H9 (cell line): ENCODE measurements at places on chromosomes 1 and 21. TPM values are rescaled to one million over a fixed set of nuclear protein-coding genes. Genes with fewer than 3 reads are reported as not detected.

DNA sequence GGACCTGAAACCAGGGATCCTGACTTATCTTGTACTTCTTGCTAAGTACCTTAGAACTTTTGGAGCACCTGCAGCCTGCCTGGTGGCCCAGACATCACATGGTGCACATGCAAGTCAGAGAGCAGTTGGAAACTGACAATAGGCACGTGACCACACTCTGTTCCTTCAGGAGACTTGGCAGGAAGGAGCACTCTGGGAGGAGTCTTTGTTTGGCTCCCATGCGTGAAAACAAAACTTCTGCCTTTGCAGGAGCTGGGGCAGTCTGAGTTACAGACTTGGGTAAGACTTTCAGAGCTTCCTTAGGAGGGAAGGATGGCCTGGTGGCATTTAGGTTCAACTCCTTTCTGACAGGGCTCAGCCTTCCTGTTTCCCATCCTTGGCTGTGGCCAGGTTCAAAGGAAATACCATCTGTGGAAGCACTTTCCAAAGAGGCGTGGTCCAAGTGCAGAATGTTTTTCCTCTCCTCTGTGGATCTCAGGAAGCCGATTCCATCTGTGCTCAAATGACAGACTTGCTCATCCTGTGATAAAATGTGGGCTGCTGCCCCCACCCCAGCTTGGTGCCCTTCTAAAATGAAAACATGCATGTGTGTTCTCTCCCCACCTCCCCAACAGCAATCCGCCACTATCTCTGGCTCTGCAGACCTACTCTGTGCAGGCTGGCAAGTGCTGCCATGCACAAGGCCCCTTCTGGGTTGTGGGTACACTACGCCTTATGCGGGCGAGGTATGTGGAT lies 14.1 kb upstream of the ZNF436 start:
- H3K36me3 ChIP-seq = no peaks in the 10 kb centered on the region
- no peaks in the 10 kb centered on the region for H3K4me1 ChIP-seq
- no peak overlapping the region for H3K4me3 ChIP-seq
- H3K27ac ChIP-seq = no peak overlapping the region
- DNase-seq = no peak

- no peak overlapping the region for H3K4me3 ChIP-seq
- no peaks in the 10 kb centered on the region for H3K36me3 ChIP-seq
- no peak overlapping the region for H3K27ac ChIP-seq
Observed at GRCh38 chr21:35833991-35834390, 226.3 kb downstream of the SETD4 start.

DNA sequence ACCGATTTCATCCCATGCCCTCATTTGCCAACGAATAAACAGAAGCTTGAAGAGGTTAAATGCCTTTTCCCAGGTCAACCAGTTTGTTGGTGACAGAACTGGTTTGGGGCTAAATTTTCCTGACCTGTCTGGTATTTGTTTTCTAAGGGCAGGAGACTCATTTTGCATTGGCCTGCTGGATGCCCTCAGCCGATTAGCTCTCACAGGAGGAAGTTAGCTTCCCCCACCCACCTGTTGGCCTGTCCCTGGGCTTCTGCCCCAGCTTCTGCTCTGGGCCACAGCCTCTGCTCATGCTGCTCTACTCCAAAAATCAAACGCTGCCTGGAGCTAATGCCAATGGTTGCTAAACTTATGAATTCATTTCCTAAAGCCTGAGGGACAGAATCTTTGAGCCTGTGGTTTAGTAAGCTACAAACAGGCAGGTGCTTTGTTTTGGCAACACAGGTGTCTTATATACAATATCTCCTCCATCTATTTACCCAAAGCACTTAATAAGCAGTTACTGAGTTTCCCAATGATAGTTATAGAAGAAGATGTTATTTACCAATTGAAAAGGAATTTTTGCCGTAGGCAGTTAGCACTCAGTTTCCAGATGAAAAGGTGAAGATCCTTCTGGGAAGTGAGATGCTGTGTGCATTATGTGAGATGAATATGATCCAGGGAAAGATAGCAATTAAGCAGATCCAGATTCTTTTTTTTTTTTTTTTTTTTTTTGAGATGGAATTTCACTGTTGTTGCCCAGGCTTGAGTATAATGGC lies 82.3 kb downstream of the TM2D1 start:
- H3K36me3 ChIP-seq = no peaks in the 10 kb centered on the region
- DNase-seq = no peak
- no peak overlapping the region for H3K4me3 ChIP-seq
- H3K27me3 ChIP-seq = no peaks in the 10 kb centered on the region
- H3K27ac ChIP-seq = no peak overlapping the region

RPAP2 gene
- 27.4 and 27.5 TPM in 2 replicates for total RNA-seq

DNA sequence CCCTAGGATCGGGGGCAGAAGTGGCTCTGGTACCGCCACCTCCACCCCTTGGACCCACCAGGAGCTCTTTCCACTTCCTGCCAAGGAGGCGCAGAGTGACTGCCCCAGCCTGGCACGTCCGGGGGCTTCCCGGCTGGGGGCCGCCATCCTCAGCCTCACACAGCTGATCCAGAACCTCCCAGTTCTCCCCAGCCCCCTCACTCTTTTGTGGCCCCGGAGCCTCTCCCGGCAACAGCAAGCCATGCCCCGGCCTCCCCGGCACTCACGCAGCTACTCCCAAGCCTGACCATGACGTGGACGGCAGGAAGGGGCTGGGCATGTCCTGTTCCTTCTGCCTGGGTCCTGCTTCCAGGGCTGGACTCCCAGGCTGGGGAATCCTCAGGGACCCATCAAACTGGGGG lies 17.1 kb downstream of the TP73 start:
- H3K27me3 ChIP-seq = no peaks in the 10 kb centered on the region
- no peak for DNase-seq
- H3K4me3 ChIP-seq = no peak overlapping the region
- H3K4me1 ChIP-seq = no peaks in the 10 kb centered on the region
- no peaks in the 10 kb centered on the region for H3K36me3 ChIP-seq

- no peak for DNase-seq
- H3K4me1 ChIP-seq = no peaks in the 10 kb centered on the region
- no peak overlapping the region for H3K27ac ChIP-seq
- H3K4me3 ChIP-seq = no peak overlapping the region
- no peaks in the 10 kb centered on the region for H3K27me3 ChIP-seq
- no peaks in the 10 kb centered on the region for H3K36me3 ChIP-seq
Observed at GRCh38 chr21:45141507-45141906, 67.1 kb downstream of the ADARB1 start.

DNA sequence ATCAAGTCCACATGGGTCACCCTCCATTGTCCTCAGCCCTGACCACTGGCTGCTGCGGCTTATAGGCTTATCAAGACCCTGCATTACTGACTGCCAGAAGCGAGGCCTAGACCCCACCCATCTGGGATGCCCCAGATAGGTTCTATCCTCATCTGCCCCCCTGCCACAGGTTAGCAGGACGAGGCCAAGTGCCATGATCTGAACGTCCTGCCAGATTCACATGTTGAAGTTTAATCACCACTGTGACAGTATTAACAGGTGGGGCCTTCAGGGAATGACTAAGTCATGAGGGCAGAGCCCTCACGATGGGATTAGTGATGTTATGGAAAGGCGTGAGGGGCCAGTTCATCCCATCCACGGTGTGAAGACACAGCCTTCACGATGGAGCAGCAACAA lies 6.2 kb upstream of the CPLANE2 start:
- H3K4me1 ChIP-seq = no peaks in the 10 kb centered on the region
- H3K27me3 ChIP-seq = no peaks in the 10 kb centered on the region
- no peaks in the 10 kb centered on the region for H3K36me3 ChIP-seq
- H3K4me3 ChIP-seq = no peak overlapping the region
- no peak overlapping the region for H3K27ac ChIP-seq
